ENCODE measurements at places on chromosomes 4 and X.

DNA sequence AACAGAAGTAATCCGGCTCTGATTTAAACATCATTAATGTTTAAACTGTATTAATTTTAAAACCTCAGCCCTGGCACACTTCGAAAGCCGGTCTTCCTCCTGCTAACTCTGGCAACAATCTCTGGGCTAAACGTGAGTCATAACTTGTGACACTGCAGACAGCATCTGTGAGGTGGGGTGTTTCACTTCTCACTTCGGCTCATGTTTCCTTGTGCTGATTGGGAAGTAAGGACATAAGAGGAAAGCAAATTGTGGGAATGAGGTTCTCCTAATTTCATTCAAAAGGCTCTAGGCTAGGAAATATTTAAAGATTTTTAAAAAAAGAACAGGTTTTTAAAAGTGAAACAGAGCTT, 139.9 kb upstream of the USP9X start:
- no peak for DNase-seq

GRCh38 chrX:39609941-39610340, 487.8 kb downstream of the BCOR start:
- DNase-seq: no peak

DNA sequence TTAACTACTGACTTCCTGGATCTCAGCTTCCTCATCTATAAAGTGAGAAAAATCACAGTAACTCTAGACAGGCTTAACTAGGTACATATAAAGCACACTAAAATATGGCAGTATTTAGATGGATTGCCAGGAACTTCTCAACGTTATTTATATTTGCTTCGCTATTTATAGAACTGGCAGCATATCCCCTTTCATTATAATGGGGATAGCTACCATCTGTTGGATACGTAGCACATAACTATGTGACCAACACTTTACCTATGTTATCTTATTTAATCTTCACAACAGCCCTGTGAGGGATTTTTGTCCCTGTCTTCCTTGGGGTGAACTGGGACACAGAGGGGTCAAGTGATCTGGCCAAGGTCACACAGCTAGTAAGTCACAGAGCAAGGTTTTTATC, 64.6 kb downstream of the ENPEP start:
- no peak for DNase-seq

- DNase-seq: no peak
These were observed 122.1 kb downstream of the MANBA start for GRCh38 chr4:102638621-102639020.

DNA sequence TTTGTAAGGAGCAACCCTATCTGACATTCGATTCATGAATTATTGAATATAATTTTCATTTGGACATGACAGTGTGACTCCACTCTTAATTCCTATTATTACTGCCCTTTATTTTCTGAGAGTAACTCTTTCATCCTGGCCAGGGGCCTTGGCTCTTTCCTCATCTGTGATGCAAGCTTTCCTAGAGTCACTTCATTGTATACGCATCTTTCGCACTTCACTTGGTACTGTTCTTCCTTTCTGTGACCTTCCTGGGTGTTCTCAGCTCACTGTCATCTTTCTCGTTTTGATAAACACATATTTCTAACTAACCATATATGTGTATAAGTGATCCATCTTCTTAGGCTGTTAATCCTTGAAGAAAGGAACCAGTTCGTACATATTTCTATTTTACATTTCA, 160.3 kb downstream of the PDGFC start:
- no peak for DNase-seq

GRCh38 chr4:129335818-129336217, 239.9 kb downstream of the C4orf33 start:
- no peak for DNase-seq

Data from activated CD4-positive, CD25-positive, alpha-beta regulatory T cell (primary cell).